Suppressor macrophage (primary cell): ENCODE measurements at places on chromosomes 7 and 10.

GRCh38 chr7:64651632-64652165, 14.2 kb upstream of the ZNF107 start:
- no peak for DNase-seq

DNA sequence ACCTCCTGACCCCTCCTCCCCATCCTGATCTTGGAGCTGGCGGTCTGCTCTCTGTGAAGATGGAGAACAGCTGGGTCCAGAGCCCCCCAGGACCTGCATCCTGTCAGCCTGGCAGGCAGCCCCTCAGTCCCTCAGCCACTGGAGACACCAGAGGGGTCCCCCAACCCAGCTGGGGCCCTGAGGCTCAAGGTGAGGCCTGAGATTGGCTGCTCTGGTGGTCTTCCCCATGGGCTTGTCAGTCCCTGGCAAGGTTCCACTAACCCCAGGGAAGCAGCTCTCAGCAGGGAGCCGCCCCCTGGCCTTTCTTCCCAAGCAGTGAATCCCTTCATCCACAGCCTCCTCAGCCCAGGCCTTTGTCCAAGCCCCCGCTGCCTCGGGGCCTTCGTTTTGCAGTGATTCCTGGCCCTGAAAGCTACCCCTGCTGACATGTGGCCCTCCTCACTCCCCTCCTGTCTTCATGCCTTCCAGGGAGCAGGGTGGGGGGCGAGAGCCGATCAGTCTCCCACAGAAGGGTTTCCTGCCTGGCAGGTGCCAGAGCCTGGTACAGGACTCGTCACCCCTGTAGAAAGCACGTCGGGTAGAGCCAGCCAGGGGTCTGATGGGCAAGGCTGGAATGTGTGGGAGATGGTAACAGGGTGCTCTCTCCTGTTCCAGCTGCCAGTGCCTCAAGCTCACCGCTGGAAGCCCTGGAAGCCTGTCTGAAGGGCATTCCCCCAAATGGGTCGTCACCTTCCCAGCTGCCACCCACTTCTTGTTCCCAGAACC, 48.5 kb downstream of the ZNF467 start:
- no peak for DNase-seq

DNA sequence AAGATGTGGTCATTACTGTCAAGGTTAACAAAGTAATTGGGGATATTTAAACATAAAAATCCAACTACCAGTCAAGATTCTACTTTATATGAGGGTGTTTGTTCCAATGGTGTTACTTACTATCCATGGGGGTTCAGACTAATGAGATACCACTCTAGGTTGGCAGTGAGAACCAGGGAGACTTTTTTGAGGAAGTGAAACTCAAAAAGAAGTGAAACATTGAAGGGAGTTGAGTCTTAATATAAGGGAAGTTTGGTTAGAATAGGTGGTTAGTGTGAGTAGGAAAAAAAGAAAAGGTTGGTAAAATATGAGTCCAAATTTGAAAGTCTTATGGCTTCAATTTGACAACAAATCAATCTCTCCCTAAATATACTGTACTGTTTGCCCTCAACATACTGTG, 123.6 kb upstream of the ANK3 start:
- peak; percentile 23 for DNase-seq

GRCh38 chr10:12799714-12800113, 201.8 kb downstream of the CCDC3 start:
- no peak for DNase-seq

DNA sequence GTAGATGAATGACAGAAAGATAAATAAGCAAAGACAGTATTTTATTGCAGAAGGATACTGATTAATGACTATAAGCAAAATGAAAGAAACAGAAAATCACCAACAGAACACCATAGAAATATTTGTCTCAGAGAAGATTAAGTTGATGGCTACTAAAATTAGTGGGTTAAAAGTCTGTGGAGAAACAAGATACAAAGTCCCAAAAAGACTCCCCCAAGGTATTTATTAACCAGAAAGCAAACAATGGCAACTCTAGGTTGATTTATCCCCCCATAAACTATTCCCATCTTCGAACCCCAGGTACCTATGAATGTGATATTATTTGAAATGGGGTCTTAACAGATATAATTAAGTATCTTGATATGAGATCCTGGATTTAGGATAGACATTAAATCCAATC, 1104.5 kb upstream of the PHF14 start:
- DNase-seq = no peak

DNA sequence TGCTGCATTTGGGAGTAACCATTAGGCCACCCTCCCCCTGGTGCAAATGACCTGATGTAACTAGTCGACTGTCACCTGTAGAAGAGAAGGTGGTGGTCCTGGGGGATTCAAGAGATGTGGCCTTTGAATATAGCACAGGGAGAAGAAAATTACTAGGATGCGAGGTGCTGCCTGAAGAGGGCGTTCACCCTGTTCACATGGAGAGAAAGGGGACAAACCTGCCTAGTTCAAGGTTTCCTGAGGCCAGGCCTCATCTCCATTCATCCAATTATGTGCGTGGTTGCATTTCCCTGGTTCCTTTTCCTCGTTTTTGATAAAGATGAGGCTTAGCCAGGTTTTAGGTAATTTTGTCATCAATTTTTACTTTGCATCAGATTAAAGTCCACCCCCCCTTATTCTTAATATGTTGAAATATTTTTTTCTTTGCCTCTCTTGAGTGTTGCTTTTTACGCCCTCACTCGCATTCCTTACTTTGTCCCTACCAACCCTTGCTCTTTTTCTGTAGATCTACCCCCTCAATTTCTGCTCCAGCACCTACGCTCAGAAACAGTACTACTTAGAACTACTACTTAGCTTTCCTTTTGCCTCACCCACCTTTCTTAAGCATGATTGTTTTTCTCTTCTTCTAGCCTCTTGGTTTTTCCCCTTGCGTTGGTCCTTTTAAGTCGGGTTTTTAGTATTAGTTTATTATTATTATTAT, 13.7 kb downstream of the CLCN1 start:
- DNase-seq = no peak

- peak; percentile 68 for DNase-seq
These were observed 9.0 kb downstream of the IQCE start for GRCh38 chr7:2567679-2568278.

- no peak for DNase-seq
These were observed 18.0 kb upstream of the XPNPEP1 start for GRCh38 chr10:109941236-109941862.

DNA sequence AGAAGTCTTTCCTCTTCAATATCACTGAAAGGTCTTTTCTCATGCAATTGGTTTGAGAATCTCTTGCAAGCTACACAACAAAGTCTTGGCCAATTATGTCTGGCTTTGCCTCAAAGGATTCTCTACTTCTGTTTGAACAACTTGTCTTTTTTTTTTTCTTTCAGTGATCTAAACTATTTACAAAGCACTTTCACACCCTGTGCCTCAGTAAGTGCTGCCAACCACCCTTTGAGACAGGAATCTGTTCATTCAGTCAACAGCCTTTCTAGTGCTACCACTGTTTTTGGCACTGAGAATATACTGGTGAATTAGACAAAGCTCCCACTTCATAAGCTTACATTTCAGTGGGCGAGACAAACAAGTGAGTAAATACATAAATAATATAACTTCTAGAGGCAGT, 26.9 kb upstream of the SDK1 start:
- DNase-seq = no peak

DNA sequence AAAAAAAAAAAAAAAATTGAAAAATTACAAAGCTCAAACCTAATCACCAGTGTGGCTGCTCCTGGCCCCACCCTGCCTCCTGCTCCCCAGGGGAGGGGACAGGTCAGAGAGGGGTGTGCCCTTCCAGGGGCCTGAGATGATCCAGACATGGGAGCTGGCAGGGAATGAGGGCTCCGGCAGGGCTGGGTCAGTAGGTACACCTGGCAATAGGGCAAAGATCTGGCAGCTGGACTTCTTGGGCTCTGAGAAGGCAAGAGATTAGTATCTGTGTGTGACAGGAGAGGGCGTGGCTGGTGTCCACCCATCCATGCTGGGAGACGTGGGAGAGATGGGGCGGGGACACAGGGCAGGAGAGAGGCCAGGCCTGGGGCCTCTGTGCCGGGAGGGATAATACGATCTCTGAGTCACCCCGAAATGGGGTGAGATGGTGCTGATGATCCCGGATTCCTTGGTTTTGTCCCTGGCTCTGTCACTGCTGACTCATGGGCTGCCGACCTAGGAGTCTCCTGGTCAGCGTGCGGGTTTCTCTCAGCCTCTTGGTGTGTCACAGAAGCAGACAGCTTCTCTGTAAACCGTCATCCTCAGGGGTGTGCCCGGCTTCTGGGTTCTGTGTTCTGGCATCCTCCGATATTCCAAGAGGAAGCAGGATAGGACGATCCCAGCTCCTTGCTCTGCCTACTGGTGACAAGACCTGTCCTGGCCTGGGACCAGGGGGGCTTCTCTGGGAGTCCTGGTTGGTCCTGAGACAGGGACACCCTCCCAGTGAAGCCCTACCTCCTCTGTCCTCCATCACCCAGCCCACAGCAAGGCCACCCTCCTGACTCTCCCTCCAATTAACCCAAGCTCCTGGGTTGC, 8.2 kb upstream of the CLDN4 start:
- no peak for DNase-seq

DNA sequence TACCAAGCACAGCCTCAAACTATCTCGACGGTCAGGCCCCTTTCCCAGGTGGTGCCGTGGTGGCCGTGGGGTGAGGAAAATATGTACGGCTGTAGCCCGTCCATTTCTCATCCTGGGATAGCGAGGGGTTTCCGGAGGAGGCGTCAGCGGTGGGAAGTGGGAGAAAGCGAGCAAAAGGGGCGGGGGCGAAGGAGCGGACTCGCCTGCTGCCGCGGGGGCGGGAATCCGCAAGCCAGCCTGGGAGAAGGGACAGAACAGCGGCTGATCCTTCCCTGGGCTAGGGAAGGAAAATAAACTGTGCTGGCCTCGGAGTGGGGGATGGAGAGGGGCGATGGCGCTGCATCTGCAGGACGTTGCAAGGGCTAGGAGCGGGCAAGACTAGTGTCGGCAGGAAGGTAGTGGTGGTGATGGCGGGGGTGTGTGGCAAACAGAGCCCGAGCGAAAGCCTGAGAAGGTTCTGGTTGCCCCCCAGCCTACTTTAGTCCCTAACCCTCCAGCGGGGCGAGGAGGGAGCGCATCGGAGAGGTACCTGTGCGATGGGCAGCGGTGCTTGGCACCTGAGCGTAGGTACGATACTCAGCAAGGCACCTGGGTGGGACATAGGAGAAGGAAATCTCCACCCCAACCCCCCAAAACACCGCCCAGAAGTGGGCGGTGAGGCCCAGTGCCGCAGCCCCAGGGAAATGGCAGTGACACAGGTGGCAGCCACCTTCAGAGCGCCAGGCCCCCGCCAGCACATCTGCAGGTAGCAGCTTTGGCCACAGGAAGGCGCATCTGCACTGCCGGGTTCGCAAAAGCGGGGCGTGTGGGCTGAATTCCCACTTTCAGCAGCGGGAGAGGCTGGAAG, 49.9 kb upstream of the STEAP1B start:
- DNase-seq = no peak

- peak; percentile 88 for DNase-seq
These were observed 336.7 kb upstream of the KLF6 start for GRCh38 chr10:4121502-4122380.

- peak; percentile 37 for DNase-seq
These were observed 566.0 kb downstream of the CALN1 start for GRCh38 chr7:71846160-71846559.

- no peak for DNase-seq
These were observed 27.4 kb upstream of the CAPZA2 start for GRCh38 chr7:116834815-116835504.

GRCh38 chr7:66974986-66975590, 20.3 kb downstream of the SBDS start:
- DNase-seq = no peak

DNA sequence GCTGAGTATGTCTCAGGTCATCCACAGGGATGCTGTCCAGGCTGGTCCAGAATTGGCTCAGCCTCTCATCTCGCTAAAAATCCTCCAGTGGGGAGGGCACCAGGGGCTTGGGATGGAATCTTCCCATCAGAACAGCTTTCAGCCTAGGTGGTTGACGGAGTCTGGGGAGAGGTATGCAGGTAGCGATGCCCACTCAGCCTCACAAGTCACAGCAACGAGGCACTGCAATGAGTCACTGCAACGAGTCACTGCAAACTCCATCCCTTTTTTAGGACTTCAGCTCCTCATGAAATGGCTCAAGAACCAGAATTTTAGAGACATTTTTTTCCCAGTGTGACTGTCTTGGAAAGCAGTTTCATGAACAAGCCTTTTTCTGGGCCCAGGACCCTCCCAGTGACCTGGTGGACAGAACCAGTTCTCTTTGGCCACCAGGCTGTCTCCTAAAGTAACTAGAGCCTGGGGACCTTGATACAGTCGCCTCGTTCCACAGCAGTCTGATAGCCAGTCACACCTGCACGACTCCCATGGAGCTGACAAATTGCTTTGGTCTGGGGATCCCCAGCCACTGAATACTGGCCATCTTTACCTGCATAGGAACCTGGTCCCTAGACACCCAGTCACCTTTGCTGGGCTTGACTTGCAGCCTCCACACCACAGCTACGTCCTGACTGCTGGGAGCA, 41.3 kb upstream of the PPP2R2D start:
- DNase-seq = no peak
